Astrocyte (in vitro differentiated cells and primary cell): ENCODE measurements at places on chromosomes 4 and X. TPM values are rescaled to one million over a fixed set of nuclear protein-coding genes. Genes with fewer than 3 reads are reported as not detected.

DNA sequence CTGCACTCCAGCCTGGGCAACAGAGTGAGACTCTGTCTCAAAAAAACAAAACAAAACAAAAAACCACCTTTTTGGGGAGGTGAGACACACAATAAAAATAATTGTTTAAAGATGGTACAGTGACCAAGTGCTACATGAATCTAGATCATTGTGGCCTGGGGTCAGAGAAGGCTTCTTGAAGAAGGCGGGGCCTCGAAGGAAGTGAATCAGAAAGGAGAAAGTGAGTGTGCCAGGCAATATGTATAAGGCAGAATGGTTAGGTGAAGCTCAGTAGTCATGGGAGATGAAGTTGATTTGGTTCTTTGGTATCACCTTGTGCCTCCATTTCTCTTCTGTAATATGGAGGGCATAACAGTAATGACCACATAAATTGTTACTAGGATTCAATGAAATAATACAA lies 58.9 kb downstream of the DOCK11 start:
- H3K4me3 ChIP-seq: no peak overlapping the region
- H3K27me3 ChIP-seq: no peaks in the 10 kb centered on the region
- no peaks in the 10 kb centered on the region for H3K4me1 ChIP-seq
- DNase-seq: no peak

TEC gene
- 0.61 and 0.91 TPM in 2 replicates for total RNA-seq

GRCh38 chr4:100041646-100042045 lies 91.6 kb upstream of the H2AZ1 start:
- H3K4me3 ChIP-seq: no peak overlapping the region
- no peak overlapping the region for H3K27ac ChIP-seq
- no peaks in the 10 kb centered on the region for H3K4me1 ChIP-seq
- no peaks in the 10 kb centered on the region for H3K36me3 ChIP-seq
- no peak for DNase-seq
- H3K27me3 ChIP-seq: no peaks in the 10 kb centered on the region

DNA sequence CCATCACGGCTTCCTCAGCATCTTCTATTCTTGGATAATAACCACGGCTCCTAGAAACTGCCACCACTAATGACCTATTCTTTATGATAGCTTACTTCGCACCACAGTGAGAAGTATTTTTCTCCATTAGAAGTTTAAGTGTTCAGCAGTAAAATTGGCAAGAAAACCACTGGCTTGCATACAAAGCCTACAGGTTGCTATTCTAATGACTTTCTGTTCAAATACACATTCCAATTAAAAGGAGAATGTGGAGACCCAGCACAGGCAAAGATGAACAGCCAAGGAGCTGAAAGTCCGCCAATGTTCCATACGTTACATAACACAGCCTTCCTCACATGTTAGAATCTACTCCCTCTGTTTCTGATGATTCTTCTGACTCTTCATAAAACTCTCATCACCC lies 875.0 kb upstream of the PRKX start:
- no peaks in the 10 kb centered on the region for H3K27me3 ChIP-seq
- no peak overlapping the region for H3K27ac ChIP-seq
- H3K4me3 ChIP-seq: no peak overlapping the region
- no peak for DNase-seq
- no peaks in the 10 kb centered on the region for H3K4me1 ChIP-seq

CSN1S1 gene
- total RNA-seq: not detected in 2 replicates

DNA sequence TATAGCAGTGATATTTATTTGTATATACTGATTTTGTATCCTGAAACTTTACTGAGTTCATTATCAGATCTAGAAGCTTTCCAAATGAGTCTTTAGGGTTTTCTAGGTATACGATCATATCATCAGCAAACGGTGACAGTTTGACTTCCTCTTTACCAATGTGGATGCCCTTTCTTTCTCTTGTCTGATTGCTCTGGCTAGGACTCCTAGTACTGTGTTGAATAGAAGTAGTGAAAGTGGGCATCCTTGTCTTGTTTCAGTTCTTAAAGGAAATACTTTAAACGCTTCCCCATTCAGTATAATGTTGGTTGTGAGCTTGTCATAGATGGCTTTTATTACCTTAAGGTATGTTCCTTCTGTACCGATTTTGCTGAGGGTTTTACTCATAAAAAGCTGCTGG lies 37.5 kb downstream of the CBR4 start:
- no peak overlapping the region for H3K27ac ChIP-seq
- no peaks in the 10 kb centered on the region for H3K4me1 ChIP-seq
- no peaks in the 10 kb centered on the region for H3K27me3 ChIP-seq
- no peaks in the 10 kb centered on the region for H3K36me3 ChIP-seq

DNA sequence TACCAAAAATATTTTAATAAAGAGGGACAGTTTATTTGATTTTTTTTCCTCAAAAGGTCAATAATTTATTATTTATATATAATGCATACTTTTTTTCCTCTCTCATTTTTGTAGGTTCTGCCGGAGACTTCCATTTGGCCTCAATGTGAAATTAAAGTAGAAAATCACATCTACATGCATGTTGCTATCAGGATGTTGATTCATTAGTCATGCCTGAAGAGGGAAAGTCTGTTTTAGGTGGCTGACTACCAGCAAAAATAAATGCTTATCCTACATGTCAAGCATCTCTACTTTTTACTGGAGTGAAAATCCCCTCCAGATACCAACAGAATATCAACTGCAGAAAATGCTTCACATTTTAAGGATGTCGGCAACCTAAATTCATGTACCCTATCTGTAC lies 41.5 kb downstream of the KIAA0232 start:
- no peak overlapping the region for H3K27ac ChIP-seq
- peak; percentile 39 for DNase-seq
- peaks cover 3% of the 10 kb centered on the region for H3K36me3 ChIP-seq
- peaks cover 11% of the 10 kb centered on the region for H3K4me1 ChIP-seq

DNA sequence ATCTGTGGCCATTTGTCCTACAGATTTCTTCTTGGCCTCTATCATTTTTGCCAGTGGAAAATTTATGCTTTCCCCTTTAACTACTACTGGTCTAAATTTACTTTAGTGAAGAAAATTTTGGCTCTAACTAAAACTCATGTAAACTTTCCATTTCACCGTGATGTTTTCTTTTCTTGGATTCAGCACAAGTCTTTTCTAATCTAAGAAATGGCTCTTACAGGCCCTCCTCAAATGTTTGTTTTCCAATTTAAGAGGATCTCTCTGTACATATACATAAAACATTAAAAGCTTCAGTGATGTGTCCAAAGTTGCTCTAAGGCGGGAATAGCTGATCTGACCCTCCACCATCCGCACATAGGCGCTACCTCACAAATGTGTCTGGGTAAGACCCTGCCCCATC lies 68.1 kb downstream of the MAML3 start:
- peaks cover 26% of the 10 kb centered on the region for H3K4me1 ChIP-seq
- no peak overlapping the region for H3K4me3 ChIP-seq
- no peak overlapping the region for H3K27ac ChIP-seq
- no peak for DNase-seq
- H3K27me3 ChIP-seq: no peaks in the 10 kb centered on the region
- no peaks in the 10 kb centered on the region for H3K36me3 ChIP-seq

IL13RA1 gene
- total RNA-seq: 39.3 and 41.1 TPM in 2 replicates

- H3K27me3 ChIP-seq: no peaks in the 10 kb centered on the region
- H3K4me3 ChIP-seq: no peak overlapping the region
- H3K4me1 ChIP-seq: peaks cover 27% of the 10 kb centered on the region
- peak overlapping the region; percentile 73 for H3K27ac ChIP-seq
Observed at GRCh38 chr4:163697121-163697520, 202.6 kb downstream of the TMA16 start.

CT45A5 gene
- not detected in 2 replicates for total RNA-seq

RPS6KA6 gene
- total RNA-seq: 7.1 and 8.5 TPM in 2 replicates

GRCh38 chr4:140187316-140187695 lies 33.3 kb upstream of the MAML3 start:
- no peaks in the 10 kb centered on the region for H3K36me3 ChIP-seq
- H3K4me1 ChIP-seq: peaks cover 9% of the 10 kb centered on the region
- no peaks in the 10 kb centered on the region for H3K27me3 ChIP-seq
- no peak overlapping the region for H3K4me3 ChIP-seq
- DNase-seq: no peak

DNA sequence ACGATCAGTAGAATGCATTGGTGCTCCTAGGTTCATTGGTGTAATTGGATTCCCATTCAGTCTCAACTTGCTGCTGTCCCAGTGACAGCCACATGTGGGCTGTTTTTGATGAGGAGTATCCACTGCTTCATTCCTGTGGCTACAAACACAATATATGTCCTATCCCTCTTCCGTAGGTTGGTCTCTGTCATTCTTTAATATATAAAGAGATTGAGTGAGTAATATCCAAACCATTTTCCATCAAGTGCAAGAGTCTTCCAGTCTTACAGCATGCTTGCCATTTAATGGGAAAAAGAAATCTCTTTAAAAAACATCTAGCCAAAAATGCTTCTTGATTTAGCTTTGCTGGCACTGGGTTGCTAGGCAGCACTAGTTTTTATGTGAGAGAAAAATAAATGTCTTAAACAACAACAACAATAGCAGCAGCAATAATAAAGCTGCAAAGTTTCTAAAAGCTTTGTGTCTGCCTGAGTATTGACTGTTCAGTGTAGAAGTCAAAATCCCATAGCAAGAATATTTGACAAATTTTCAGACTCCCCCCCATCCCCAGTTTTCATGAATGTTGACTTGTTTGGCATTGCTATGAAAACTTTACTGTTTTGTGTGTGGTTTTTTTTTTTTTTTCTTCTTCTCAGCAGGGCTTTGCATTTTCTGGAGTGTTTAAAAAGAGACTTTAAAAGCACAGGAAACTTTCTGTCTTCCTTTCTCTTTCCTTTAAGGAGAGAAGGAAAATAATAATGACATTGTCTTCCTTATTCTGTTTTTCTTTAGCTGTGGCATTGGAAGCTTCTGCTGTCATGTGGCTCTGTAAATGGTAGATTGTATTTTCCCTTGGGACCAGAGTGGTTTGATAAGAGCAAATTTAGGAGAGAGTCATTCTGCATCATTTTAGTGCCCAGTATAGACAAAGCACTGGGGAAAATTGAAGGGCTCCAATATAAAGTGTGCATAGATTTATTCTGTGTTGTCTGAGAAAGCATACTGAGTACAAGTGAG lies 244.3 kb downstream of the ARHGAP10 start:
- peak; percentile 54 for DNase-seq
- H3K27ac ChIP-seq: no peak overlapping the region
- no peaks in the 10 kb centered on the region for H3K27me3 ChIP-seq

DNA sequence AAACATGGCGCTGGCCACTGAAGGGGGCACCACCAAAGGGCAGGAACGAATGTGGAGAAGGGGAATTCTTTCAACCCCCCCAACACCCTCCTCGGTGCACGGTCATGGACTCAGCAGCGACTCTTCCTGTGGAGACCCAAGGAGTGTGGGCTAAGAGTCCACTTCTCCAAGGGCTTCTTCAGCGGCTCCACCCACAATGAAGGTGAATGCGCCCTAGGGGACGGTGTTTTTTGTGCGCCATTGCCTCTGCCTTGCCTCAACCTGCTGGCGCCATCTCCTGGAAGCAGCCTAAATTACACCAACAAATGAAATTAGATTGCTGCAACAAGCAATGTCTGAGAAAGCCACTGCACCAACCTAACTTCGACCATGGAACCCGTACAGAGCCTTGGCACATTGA lies 169.2 kb upstream of the MAGEB18 start:
- no peak overlapping the region for H3K27ac ChIP-seq
- H3K4me1 ChIP-seq: no peaks in the 10 kb centered on the region
- no peaks in the 10 kb centered on the region for H3K27me3 ChIP-seq
- no peak overlapping the region for H3K4me3 ChIP-seq

ANXA3 gene
- total RNA-seq: 43.0 and 68.7 TPM in 2 replicates
